ENCODE measurements at places on chromosomes 3 and 15.

GRCh38 chr3:124383051-124383450, 347.2 kb upstream of the UMPS start:
- DNase-seq, result no peak

DNA sequence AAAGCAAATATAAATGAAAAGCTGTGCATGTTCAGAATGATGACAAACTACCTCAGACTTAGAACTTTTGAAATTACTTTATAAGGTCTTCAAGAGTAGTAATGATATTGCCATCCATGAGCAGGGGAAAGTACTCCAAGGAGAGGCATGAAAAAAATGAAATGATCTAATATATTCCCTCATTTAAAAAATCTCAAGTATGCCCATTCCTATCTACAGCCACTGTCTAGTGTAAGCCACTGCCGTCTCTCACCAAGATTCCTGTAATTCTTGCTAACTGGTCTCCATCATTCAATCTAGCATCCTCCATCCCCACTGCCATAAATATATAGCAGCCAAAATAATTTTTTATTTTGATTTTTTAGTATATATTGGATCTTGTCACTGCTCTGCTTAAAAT, 258.8 kb downstream of the PLOD2 start:
- no peak for DNase-seq

DNA sequence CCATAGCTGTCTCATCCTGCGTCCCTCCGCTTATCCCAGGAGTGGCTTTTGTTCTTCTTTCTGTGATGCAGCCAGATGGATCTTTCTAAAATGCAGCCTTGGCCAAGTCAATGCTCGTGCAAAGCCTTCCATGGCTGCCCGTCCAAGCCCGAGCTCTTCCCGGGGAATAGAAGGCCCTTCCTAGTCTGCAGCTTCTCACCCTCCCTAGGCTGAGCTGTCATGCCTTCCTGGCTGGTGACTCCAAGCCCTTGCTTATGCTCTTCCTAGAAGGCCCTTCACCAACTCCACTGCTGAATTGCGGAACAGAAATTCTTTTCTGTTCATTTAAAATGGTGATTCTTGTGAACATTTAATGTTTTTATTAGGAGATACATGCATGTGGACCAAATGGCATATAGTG, 95.9 kb downstream of the SMAD6 start:
- DNase-seq, result no peak

DNA sequence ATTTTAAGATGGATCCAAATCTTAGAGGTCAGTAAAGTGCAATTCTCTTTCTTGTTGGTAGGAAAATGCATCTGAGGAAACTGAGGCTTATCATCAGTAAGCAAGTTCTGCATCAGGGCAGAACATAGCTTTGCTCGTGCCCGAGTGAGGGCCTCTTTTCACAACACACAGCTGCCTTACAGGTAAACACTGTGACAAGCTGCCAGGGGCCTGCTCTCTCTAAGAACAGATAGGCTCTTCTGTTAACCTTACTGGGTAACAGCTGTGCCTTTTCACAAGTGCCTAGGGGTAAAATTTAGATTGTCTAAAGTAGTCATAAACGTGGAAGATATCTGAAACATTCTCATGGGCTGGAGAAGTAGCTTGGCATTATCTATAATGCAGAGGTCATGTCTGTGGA, 118.1 kb downstream of the C3orf38 start:
- DNase-seq, result no peak

DNA sequence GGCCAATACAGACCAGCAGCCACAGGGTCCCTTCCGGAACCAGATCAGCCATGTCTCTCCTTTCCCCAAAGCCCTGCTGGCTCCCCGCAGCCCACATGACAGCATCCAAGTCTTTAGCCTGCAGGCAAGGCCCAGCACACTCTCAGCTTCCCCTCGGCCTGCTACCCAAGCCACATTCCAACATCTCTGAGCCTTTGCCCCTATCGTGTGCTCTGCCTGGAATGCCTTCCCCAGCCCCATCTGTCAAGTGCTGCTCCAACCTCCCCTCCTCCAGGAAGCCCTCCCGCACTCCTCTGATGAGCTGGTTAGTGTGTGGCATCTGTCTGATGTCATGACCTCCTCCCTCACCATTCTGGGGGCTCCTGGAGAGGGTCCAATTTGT, 8.5 kb downstream of the PLXND1 start:
- DNase-seq, result peak; percentile 25

DNA sequence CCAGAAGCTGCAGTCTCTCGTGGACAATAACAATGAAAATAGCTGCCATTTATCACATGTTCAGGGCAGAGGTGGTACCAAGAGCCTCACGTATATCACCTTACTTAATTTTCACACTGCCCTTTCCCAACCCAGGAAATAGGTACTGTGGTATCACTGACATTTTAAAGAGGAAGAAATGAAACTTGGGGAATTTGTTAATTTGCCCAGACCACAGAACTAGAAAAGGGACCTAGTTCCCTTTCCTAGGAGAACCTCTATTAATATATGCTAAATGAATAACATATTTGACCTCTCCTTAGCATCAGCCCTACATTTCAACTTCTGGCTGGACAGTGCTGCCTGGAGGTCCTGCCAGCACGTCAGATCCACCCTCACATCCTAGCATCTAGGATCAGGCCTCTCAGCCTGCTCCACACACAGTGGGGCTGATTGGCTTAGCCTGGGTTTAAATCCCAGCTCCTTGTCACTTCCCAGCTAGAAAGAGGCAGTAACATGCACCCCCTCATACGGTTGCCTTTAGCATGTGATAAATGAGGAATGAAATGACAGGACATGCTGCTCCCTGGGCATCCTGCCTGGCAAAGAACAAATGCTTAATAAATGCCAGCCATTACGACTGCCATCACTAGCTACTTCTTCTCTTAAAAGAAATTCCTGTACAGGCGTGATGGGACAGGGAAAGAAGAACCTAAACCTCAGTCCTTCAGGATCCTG, 95.1 kb upstream of the TNFAIP8L3 start:
- no peak for DNase-seq

DNA sequence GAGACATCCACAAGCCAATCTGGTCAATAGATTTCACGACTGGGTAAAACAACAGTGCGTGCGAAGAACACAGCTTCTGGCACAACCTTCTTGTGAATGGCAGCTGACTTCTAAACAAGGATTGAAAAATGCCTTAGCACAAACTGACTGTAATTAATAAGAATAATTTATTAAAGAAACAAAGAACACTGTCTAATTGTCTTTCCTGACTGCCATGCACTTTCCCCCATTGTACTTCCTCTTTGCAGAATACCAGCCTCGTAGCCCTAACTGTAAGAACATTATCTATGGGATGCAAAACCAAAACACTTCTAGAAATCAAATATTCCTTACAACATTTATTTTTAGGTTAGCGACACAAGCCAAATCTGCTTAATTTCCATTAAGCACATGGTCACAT, 6.5 kb downstream of the FOXP1 start:
- DNase-seq, result no peak

- DNase-seq, result peak; percentile 95
Observed at GRCh38 chr3:100954990-100955389, 38.2 kb downstream of the ABI3BP start.

GRCh38 chr3:106401666-106402490, 533.1 kb upstream of the CBLB start:
- peak; percentile 7 for DNase-seq

GRCh38 chr15:59555696-59556095, 55.9 kb upstream of the GCNT3 start:
- DNase-seq, result no peak

DNA sequence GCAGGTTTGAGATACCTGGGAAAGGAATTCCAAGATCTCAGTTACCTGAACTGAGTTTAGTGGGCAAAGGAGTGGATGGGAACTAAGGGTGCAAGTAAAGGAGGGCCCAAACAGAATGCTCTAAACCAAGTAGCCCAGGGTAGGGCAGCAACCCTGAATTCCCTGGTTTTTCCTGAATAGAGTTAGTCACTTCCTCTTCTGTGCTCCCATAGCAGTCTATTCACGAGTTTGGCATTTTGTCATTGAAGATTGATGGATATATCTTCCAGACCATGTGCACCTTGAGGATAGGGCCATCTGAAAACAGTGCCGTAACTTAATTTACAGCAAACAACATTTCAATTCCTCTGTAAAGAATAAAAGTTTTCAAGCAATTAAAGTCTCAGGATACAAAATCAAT, 18.5 kb upstream of the PTX3 start:
- no peak for DNase-seq

- DNase-seq, result no peak
Observed at GRCh38 chr3:127000119-127000518, 17.2 kb downstream of the PLXNA1 start.

DNA sequence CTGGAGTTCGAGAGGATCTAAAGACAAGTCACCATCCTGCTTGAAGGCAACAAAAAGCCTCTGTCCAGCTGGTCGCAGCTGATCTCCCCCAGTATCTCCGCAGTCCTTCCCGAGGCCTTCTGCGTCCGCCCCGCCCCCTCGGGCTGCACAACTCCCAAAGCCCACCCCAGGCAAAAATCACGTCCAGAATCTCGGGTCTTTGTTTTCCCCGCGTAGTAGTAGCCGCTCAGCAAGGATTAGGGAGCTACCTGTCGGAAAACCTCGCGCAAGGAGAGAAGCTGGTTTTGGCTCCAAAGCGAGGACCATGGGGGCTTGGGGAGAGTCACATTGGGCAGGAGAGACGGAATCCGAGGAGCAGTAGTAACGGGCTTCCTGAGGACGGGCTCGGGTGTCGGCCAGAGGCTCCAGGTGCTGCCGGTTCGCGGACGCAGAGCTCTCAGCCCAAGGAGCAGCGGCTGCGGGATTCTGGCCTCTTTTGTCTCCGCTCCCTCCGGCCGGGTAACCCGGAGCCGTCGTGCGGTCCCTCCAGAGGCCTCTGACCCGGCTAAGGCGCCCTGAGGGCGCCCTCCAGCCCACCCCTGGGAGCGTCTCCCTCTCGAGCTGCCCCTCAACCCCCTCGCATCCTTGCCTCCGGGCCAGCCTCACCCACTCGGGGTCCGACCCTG, 401 bp downstream of the ZSCAN29 start:
- peak; percentile 13 for DNase-seq

DNA sequence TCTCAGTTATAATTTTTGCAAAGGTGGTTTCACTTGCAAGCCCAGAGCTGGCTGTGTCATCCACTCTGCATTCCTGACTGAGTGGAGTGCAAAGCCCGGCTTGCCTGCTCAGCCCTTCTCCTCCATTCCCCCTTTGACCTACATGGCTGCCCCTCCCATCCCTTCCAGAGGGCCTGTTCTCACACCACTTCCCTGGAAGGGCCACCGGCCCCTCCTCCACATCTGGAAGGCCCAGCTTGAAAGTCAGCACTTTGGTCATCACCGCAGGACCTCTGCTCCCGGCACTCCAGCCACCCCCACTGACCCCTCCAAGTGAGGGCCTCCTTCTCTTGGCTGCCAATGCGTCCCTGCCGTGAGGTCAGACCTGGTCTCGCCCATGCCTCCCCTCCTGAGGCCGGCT, 74.1 kb upstream of the RNF7 start:
- peak; percentile 8 for DNase-seq

DNA sequence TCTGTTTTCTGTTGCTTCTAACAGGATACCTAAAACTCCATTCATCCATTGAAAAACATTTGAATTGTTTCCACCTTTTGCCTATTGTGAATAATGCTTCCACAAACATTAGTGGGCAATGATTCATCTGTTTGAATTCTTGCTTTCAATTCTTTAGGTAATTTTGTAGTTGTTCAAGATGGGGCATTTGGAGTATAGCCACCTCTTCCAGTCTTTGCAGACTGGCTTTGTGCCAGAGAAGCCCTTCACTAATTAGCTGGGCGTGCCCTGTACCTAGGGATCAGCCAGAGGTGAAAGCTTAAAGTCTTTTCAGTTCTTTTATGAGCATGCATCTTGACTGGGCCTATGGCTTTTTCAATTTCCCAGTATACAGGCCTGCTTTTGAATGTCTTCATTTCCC, 10.9 kb downstream of the RTP1 start:
- peak; percentile 45 for DNase-seq

GRCh38 chr15:67157521-67158252, 92.3 kb downstream of the SMAD3 start:
- no peak for DNase-seq

GRCh38 chr3:46447228-46447985, 17.3 kb downstream of the LTF start:
- no peak for DNase-seq

DNA sequence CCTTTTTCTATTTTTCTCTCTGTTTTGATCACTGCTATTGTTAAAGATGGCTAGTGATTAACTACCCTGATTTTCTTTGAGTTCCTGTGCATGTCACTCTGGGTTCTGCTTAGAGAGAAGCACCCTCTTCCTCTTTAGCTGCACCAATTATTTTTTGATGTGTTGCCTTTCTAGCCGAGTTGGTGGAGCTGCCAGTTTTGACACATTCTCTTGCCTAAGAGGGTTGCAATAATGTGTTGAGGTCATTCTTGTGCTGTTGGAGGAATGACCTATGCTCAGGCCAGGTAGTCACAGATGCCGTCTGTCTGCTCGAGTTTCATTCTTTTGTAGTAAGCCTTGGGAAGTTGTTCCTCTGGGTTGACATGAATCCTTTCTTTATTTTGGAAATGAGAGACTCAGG, 84.6 kb upstream of the DPH6 start:
- DNase-seq, result no peak

GRCh38 chr15:86328658-86329057, 249.0 kb downstream of the AGBL1 start:
- no peak for DNase-seq

- no peak for DNase-seq
Observed at GRCh38 chr3:40899286-40899712, 300.0 kb upstream of the CTNNB1 start.

DNA sequence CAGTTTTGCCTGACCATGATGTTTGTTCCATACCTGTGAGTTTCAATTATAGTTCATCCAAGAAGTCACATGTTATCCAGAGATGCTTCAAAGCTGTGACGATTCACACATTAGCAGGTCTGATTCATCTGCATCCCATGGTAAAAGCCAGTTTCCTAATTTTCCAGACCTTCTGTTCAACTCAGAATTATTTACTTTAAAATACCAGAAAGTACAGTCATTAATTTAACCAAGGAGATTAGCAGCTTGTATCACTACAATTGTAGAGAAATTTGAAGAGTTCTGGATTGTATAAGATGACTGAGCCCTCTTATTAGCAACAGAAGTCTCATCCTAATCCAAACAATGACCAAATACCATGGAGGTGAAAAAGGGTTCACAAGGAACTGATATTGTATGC, 76.1 kb upstream of the THBS1 start:
- peak; percentile 76 for DNase-seq

DNA sequence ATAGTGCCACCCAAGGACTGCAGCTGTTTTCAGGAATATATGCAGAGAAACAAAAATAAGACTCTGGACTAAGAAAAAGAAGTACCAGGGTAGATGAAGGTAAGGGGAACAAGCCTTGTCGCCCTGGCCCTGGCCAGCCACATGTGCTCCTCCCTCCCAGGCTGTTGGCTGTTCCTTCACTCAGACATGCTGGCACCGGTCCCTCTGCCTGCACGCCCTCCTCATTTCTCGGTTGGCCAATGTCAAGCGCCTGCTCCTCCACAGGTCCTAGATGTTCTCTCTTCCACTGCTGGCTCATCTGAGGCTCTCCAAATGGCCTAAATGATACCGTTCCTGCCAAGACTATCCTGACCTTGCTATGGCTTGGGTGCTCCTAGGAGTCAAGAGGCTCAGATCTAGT, 288.4 kb upstream of the LYSMD4 start:
- no peak for DNase-seq

- DNase-seq, result no peak
Observed at GRCh38 chr3:37607604-37608003, 254.1 kb upstream of the CTDSPL start.
